Left cardiac atrium (tissue), 4 donors: ENCODE measurements at places on chromosomes 5 and 9. TPM values are rescaled to one million over a fixed set of nuclear protein-coding genes. Genes with fewer than 3 reads are reported as not detected.

GRCh38 chr5:30849931-30850710, 343.4 kb upstream of the CDH6 start:
- DNase-seq = no peak

DNA sequence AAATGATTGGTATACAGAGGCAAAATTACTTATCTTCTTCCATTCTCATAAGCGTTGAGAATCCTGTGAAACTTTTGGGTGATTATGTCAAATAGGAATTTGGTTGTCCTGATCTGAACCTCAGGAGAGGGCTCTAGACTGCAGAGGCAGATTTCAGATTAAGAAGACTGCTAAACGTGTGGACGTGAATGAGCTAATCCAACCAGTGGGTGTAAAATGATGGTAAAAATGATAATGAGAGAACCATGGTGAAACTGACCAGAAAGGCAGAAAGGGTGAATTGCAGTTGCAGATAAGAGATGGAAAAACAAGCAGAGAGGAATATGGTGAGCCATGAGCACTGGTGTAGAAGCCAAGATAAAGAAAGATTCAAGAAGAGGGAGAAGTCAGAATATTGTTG, 1200.2 kb upstream of the CDH6 start:
- DNase-seq = no peak

- no peak for DNase-seq
Measured at GRCh38 chr9:18542837-18543405, 69.0 kb downstream of the ADAMTSL1 start.

DNA sequence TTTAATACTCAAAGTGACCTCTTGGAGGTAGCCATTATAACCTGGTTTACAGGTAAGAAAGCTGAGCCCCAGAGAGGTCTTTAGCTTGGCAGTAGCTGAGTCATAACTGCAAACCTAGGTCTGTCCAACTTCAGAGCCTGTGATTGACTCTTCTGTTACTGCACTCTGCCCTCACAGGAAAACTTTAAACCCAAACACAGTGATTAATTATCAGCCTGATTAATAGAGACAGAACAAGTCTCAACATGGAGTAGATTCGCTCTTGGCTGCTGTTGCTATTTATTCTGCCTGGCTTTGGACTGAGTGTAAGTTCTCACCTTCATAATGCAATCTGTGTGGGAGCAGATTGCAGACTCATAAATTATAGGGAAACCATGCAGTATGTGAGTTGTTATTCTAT, 27.4 kb upstream of the TXN start:
- DNase-seq = no peak

- DNase-seq = no peak
Measured at GRCh38 chr5:38494763-38495162, 61.7 kb downstream of the LIFR start.

The WHRN gene
- total RNA-seq = 7.8 TPM

The MSANTD3 gene
- total RNA-seq = 25.9 TPM

The LCN2 gene
- 0.38 TPM for total RNA-seq

The MYMK gene
- total RNA-seq = not detected
